ENCODE measurements at places on chromosomes 3 and 15. TPM values are rescaled to one million over a fixed set of nuclear protein-coding genes. Genes with fewer than 3 reads are reported as not detected.

GRCh38 chr3:134351427-134351826 is 22.8 kb downstream of the AMOTL2 start:
- DNase-seq: no peak

GRCh38 chr3:154428286-154429206 is 1.4 kb downstream of the GPR149 start:
- no peak for DNase-seq

DNA sequence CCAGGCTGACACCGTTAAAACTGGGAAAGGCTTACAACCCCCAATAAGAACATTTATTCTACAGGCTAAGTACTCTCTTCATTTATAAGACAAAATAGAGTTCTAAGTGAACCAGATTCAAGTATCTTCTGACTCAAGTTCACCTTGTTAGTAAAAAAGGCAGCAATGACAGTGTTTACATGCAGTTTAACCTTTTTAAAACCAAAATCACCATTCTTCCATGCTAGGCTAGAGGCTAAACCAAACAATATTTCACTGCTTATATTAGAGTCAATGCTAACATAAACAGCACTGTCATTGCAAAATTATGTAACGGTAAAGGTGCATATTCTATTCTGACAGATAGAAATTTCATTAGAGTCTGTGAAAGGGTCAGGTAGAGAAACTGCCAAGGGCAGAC is 118.0 kb downstream of the FBN1 start:
- DNase-seq: no peak

SKOR1 gene
- total RNA-seq: not detected

AADACL2 gene
- total RNA-seq: not detected

MUC4 gene
- total RNA-seq: not detected

PRR20G gene
- not detected for total RNA-seq

Data from SK-MEL-5 (cell line).